Pulmonary artery endothelial cell (primary cell): ENCODE measurements at places on chromosomes 2 and 18. TPM values are rescaled to one million over a fixed set of nuclear protein-coding genes. Genes with fewer than 3 reads are reported as not detected.
A peak's percentile ranks its signal among the peaks of the same experiment; 100 is the strongest.

DNA sequence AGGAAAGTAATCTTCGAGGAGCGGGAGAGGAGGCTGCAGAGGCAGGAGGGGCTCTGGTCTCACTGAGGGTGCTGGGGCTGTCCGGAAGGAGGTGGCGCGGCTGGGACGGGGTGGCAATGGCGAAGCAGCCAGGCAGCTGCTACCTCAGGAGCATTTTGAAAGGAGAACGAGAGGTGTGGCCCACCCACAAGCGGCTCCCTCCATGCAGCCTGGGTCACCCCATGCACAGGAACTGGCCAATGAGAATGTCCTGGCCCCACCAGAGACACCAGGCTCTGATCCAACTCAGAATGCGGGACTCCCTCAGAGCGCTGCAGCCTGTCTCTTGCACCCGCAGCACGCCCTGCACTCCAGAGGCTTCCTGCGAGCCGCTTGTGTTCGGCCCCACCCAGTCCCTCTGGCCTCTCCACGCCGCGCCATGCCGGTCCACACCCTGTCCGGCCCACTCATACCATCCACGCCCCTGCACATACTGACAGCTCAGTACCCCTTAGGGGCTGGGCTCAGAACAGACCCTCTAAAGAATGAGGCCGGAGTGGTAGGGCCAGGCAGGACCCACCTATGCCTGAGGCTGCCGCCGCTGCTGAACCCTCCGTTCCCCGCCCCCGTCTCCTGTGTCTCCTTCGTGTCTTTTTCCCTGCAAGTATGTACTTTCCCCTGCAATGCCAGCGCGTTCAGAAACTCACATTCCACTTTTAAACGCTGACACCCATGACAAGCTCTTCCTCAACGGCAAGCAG, 6.4 kb upstream of the BOK start:
- DNase-seq, result no peak

DNA sequence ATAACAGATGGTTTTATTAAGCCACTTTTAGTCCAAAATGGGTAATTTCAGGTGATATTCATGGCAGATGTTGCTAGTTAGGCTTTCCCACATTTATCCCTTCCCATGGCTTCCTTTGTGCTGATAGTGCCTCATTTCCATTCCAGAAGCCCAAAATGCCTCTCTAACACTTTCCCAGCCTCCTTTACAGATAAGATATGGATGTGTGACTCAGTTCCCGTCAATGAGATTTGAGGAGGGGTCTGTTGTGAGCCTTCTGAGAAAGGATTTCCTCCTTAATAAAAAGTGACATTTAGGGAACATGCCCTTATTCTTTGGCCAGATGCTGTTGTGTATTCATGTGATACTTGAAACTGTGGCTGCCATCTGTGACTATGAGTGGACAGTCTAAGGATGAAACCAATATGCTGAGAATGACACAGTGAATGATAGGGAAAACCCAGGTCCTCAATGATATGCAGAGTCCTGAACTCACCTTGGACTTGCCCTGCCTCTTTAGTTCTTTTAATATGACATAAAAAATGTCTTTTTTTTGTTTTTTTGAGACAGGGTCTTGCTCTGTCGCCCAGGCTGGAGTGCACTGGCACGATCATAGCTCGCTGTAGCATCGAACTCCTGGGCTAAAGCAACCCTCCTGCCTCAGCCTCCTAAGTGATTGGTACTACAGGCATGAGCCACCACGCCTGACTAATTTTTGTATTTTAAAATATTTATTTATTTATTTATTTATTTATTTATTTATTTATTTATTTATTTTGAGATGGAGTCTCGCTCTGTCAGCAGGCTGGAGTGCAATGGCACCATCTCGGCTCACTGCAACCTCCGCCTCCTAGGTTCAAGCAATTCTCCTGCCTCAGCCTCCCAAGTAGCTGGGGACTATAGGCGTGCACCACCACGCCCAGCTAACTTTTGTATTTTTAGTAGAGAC, 5.8 kb upstream of the ACSL3 start:
- DNase-seq, result no peak

DNA sequence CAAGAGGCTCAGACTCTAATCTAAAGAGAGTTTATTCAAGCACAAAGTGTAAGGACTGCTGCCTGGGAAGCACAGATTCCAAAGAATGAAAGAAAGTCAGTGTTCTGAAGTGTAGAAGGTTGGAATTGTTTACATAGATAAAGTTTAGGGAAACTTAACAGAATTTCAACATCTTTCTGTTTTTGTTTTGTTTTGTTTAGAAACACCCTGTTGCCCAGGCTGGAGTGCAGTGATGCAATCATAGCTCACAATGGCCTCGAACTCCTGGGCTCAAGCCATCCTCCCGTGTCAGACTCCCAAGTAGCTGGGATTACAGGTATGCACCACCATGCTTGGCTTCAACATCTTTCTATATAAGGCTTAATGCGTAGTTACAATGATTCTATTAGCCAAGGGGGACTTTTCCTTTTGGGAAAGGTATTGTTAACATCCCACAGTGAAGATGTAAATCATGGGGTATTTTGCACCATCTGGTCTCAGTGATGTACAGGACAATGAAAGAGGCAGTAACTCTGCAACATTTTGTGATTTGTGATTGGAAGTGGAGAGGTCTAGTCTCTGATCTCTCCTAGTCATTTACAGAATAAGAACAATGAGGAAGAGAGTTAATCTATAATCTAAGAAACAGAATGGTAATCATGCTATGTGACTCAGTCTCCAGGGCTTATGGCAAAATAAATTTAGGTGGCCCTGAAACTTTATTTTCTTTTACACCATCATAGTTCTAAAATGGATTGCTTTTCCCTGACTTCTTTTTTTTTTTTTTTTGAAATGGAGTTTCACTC, 45.6 kb upstream of the MSH6 start:
- no peak for DNase-seq

The CFAP210 gene
- total RNA-seq, result not detected in 2 replicates

GRCh38 chr2:56739413-56739812, 555.6 kb downstream of the CCDC85A start:
- DNase-seq, result no peak

- no peak for DNase-seq
Observed at GRCh38 chr2:86002375-86002774, 103.3 kb downstream of the POLR1A start.

The ANKRD30BL gene
- total RNA-seq, result not detected in 2 replicates

The ECEL1 gene
- total RNA-seq, result not detected in 2 replicates

DNA sequence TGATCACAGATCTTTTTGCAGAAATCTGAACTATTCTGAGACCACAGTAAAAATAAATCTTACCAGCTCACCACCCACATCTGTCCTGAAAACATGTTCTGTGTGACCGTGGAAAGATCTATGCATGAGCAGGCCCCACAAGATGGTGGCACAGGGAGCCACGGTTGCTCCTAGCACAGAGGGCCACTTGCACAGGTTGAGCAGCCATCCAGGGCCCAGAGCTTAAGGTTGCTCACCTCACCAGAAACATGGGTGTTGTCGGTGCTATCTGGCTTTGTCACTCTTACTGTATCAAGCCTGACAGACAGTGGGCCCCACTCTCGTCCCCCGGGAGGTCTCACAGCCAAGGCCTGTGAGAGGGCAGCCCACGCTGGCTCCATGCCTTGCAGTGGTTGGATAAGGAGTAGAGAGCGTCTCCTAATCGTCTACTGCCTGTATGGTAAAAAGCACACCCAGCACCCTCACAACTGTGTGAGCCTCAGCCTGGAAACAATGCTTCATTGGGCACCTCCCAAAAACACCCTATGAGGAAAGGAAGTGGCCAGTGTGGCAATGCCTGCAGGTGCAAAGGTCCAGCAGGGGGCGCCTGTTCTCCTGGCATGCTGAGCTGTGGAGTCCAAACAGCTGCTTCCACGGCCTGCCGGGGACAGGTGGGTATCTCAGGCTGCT, 19.6 kb downstream of the TUBB6 start:
- DNase-seq, result peak; percentile 50

The ASIC4 gene
- total RNA-seq, result not detected in 2 replicates

- peak; percentile 61 for DNase-seq
Observed at GRCh38 chr18:63788447-63789096, 13.4 kb downstream of the SERPINB7 start.

The MLPH gene
- not detected in 2 replicates for total RNA-seq

GRCh38 chr2:206349375-206349774, 74.9 kb downstream of the ZDBF2 start:
- no peak for DNase-seq

DNA sequence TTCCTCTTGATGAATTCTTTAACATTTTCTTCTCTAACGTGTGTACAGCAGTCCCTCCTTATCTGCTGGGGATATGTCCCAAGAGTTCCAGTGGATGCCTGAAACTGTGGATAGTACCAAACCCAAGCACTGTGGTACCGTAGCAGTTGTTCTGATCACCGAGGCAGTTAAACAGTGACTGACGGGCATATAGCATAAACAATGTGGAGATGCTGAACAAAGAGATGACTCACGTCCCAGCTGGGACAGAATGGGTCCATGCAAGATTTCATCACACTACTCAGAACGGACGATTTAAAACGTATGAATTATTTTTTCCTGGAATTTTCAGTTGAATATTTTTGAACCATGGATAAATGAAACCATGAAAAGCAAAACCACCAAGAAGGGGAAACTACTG, 54.5 kb upstream of the SPAG16 start:
- no peak for DNase-seq
